Activated CD4-positive, alpha-beta T cell treated with anti-CD3 and anti-CD28 coated beads, Interleukin-2, amount 10 ng/mL, durations not matched to agents 24 days and 14 days (primary cell): ENCODE measurements at places on chromosomes 2 and 18. TPM values are rescaled to one million over a fixed set of nuclear protein-coding genes. Genes with fewer than 3 reads are reported as not detected.

DNA sequence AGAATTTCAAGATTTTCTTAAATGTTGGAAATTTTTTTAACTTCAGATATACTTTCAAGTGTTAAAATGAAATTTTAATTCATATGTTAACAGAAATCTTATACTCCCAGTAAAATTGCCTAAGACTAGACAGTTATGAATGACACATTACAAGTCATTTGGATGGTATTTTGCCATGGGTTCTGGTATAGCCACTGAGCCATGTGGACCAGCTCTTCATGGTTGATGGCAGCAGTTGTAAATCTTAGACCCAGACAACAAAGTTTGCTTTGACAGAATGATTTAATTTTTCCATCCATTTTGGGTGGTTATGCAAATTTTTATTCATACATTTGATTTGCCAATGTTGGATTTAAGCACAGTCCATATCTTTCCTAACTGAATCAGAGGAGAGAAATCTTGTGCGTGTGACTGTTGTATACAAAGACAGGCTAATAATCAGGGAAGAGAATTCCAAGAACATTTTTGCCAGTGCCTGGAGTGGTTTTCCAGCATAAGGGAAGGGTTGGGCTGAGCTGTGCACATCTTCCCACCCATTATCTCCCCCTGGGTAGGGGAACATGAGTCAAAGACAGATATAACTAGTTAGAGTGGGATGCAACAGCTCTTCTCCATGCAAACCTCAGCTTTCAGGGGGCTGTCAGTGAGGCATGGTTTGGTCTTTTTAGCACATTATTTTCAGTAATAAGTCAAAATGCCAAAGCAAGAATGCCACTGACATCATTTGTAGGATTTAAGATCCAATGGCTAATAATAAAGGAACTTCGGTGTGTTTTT lies 28.1 kb upstream of the INPP4A start:
- no peak overlapping the region for H3K27ac ChIP-seq
- peaks cover 10% of the 10 kb centered on the region for H3K4me1 ChIP-seq
- peaks cover 3% of the 10 kb centered on the region for H3K27me3 ChIP-seq
- no peaks in the 10 kb centered on the region for H3K36me3 ChIP-seq
- H3K4me3 ChIP-seq = no peak overlapping the region

GRCh38 chr2:189427872-189428271 lies 13.4 kb upstream of the WDR75 start:
- no peak overlapping the region for H3K4me3 ChIP-seq

The G6PC2 gene
- not detected in 2 replicates for total RNA-seq

- H3K27ac ChIP-seq = no peak overlapping the region
- H3K4me3 ChIP-seq = no peak overlapping the region
- no peaks in the 10 kb centered on the region for H3K36me3 ChIP-seq
- no peaks in the 10 kb centered on the region for H3K4me1 ChIP-seq
- no peak for DNase-seq
Observed at GRCh38 chr2:29655391-29656086, 265.8 kb downstream of the ALK start.

The EPB41L3 gene
- 1.5 TPM in 2 replicates for total RNA-seq
